ENCODE measurements at places on chromosomes 5 and 9.

DNA sequence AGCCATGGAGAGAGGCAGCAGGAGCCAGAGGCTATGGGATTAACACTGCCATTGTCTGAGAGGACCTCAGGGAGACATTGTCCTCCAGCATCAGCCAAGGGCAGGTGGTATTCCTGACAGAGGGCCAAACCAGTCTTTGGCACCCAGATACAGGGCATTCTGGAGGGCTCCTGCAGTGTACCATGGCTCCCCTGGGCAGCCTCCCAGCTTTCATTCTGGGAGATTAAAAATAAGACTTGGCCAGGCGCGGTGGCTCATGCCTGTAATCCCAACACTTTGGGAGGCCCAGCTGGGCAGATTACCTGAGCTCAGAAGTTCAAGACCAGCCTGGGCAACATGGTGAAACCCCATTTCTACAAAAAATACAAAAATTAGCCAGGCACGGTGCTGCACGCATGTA lies 4.2 kb downstream of the MTAP start:
- DNase-seq: no peak

DNA sequence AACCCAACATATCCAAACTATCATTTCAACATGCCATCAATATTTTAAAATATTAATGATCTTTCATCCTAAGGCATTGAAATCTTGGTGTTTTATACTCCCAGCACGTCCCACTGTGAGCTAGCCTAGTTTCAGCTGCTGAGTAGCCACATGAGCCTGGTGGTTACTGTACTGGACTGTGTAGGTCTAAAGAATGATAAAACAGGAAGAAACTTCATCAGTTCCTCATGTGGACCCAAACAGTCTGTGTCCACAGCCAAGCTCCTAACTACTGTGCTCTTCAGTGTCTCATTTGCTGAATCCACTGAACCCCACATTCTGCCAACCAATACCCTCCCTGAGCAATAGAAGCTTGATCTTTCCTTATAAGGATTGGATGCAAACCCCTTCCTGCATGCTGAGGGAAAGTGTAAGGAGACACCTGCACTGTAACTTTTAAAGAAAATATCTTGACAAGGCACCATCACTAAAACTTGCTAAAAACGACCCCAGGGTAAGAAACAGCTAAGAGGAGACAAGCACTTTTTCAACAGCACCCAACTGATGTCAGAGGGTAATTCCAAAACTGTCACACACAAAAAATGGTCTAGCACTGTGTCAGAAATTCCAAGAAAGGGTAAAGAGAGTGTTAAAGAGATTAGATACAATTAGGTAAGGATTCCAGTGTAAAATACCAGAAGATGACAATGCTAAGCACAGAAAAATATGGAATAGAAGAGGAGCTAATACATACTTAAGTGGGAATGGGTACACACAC lies 126.9 kb downstream of the SPOCK1 start:
- no peak for DNase-seq

DNA sequence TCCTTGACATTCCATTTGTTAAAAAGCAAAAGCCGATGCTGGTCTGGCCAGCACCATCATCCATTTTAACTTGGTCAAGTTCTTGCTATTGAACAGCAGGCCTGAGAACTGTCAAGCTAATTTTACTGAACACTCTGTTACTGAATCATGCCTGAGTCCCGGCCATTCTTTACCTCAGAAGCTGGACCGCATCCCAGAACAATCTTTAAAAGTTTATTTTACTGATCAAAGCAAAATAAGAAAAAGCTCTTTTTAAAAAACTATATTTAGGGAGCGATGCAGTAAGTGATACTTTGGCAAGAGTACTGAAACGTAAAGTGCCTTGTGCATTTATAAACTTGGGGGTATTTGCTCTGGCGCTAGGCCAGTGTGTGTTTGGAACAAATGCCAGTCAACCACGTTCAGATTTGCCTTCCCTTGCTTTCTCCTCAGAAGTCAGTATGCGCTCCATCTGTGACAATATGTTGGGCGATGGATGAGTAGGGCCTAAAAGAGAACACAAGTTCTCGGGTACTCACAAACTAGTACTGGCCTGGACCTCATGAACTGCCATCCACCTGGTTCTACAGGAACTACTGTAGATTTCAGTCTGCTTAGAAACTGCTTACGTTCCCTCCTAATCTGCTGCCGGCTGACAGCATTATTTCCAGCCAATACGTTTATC lies 161.9 kb downstream of the MAPKAP1 start:
- no peak for DNase-seq

GRCh38 chr5:176646049-176646706 lies 1.1 kb upstream of the TSPAN17 start:
- DNase-seq: no peak

DNA sequence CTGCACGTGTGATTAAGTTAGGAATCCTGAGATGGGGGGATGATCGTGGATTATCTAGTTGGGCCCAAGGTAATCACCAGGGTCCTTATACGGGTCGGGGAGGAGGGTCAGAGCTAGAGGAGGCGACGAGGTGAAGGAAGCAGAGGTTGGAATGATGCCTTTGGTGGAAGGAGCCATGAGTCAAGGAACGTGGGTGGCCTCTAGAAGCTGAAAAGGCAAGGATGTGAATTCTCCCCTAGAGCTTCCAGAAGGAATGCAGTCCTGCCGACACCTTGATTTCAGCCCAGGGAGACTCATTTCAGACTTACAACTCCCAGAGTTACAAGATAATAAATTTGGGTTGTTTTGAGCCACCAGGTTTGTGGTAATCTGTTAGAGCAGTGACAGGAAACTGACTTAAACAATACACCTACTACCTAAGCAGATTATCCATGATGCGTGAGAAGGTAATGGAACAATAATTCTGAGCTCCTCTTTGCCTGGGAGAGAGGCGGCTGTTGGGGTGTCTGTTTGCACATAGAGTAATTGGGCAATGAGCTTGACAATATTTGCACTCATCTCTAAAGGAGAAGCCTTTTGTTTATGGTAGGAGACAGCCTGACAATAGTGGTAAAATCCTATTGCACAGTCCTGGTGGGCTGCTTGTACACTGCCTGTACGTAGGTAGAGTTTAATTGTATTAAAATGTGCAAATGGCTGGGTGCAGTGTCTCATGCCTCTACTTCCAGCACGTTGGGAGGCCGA lies 129.3 kb upstream of the IER5L start:
- DNase-seq: no peak

GRCh38 chr9:109574061-109574882 lies 76.2 kb upstream of the PTPN3 start:
- no peak for DNase-seq

DNA sequence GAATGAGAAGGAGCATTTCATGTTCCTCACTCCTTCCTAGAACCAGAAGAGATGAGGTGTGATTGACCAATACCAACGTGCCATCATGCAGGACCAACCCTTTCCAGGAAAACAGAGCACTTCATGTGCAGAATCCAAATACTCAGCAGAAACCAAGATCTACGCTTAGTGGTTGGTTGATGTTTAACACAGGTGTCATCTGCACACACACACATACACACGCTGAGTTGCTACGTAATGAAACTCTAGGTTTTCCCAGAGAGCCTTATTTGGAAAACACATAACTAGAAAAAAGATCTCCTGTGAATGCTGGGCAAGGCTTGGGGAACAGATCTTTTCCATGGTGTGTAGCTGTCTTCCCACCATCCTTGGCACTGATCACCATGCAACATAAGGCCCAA lies 21.1 kb upstream of the ZNF622 start:
- no peak for DNase-seq

GRCh38 chr9:86768020-86768419 lies 179.3 kb downstream of the GAS1 start:
- DNase-seq: no peak

GRCh38 chr9:135448663-135449100 lies 30.9 kb upstream of the PPP1R26 start:
- DNase-seq: no peak

GRCh38 chr9:126595982-126596381 lies 17.7 kb upstream of the LMX1B start:
- DNase-seq: no peak

DNA sequence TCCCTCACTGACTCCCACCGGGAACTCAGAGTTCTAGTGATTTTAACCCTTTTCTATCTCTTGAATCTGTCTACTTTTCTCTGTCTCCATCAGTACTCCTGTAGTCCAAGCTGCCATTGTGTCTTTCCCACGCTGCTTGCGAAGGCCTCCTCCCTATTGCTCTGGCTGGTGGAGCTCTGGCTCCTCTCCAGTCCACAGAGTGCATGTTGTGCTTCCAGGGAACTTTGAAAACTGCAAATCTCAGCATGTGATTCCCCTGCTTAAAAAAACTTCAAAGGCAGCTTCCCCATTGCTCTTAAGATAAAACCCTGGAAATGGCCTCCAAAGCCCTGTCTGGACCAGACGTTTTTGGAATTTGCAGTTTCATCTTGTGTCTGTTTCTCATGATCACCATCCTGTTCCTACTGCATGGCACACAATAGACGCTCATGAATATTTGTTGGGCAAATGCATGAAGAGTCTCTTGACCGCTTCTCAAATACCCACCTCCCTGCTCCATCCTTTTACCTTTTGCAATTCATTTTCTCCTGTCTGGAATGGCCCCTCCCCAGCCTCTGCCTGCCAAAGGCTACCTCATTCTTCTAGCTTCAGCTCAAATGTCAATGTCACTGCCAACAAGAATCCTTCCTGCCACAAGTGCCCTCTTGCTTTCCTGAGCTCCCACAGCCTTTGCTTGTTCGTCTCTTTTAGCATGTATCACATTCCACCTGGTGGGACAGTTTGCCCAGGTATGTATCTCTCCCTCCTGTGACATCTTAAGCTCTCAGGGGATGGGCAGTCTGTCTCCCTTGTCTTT lies 293.2 kb downstream of the ARHGAP26 start:
- DNase-seq: no peak

DNA sequence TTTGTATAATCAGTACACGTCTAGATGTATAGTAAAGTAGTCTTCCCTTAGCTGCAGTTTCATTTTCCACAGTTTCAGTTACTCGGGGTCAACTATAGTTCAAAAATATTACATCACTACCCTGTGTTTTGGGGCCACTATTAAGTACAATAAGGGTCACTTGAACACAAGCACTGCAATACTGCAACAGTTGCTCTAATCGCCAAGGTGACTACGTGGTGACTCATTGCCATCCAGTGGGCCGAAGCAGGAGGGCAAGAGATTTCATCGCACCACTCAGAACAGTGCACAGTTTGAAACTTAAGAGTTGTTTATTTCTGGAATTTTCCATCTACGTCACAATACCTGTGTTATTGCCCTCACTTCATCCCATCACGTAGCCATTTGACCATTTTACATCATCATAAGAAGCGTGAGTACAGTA lies at the start of gene ARL14EPL:
Gene ARL14EPL, plus strand, starts transcription at position 379 of the 424 bp plus-strand sequence. CDS start 18,994 bp downstream, outside the sequence.
- no peak for DNase-seq

GRCh38 chr9:98172604-98173003 lies 19.8 kb downstream of the CORO2A start:
- no peak for DNase-seq

- no peak for DNase-seq
These were observed 84.0 kb downstream of the ADAMTS12 start for GRCh38 chr5:33807771-33808170.
